ENCODE measurements at places on chromosomes 7 and 10.

- DNase-seq: no peak
These were observed 52.5 kb downstream of the NPY start for GRCh38 chr7:24336461-24336860.

- DNase-seq: no peak
These were observed 33.7 kb upstream of the TMEM26 start for GRCh38 chr10:61486738-61487396.

- no peak for DNase-seq
These were observed 48.7 kb downstream of the ARMC3 start for GRCh38 chr10:22976534-22976933.

DNA sequence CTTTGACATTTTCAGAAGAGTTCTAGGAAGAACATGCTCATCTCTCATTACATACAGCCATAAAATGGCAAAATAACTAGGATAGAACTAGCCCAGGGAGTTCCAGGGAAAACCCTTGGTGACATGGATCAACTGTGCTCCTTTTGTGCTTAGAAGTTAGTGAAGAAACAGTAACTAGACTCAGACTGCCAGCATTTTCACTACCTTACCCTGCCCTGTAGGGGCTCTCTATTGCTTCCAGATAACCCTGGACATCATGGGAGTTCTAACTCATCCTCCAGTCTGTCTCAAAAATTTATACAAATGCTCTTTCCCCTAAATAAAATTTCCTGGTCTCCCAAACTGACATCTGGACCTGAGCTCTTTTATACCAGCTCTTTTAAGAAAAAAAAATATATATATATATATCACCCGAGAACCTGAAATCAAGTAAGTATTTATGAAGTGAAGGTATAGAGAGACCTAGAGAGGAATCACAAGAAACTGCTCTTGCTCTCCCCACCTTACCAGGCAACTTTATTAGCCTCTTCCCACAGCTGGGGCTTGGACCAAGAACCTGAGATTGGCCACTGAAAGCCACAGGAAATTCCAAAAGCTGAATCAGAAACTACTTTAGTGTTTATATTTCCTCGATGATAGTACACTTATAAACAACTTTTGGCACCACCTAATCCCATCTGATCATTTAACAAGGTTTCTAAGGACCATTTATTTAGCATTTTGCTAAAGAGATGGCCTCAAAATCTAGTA lies 101.4 kb downstream of the RELN start:
- no peak for DNase-seq

GRCh38 chr7:23449941-23450340 lies 20.4 kb downstream of the IGF2BP3 start:
- DNase-seq: no peak

DNA sequence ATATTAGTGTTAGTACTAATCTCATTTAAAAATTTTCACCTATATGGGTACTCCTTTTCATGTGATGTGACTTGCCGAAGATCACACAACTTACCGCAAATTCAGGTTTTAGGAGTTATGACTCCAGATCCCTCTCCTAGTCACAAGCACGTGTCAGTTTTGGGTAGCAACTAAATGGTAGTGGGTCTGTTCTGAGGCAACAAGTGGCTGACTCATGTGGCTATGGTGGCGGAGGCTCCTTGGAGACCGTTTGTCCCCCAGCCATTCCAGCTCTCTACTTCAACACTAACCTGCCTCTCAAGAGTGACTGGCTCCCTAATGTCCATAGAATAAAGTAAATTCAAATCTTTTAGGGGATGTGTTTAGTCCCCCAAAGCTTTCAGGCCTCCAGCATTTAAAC lies 39.5 kb downstream of the MRC1 start:
- DNase-seq: no peak

DNA sequence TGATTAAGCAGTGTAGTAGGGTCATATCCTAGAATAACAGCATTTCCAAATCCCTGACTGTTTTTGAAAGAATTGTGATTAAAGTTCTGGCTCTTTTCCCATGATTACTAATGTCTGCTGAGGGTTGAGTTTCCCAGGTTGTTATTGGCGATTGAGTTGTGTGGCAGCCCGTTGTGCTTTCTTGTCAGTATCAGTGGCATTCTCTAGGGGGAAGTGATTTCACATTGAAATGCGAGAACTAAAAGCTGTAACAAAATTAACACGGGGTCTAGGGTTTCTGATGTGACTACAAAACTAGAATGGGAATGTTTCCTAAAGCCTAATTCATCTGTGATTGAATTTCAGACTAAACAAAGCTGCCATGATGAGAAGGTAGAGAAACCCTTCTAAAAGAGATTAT lies 349.4 kb downstream of the EXOC4 start:
- DNase-seq: peak; percentile 14

- no peak for DNase-seq
These were observed 23.4 kb upstream of the RELN start for GRCh38 chr7:104012835-104013234.

DNA sequence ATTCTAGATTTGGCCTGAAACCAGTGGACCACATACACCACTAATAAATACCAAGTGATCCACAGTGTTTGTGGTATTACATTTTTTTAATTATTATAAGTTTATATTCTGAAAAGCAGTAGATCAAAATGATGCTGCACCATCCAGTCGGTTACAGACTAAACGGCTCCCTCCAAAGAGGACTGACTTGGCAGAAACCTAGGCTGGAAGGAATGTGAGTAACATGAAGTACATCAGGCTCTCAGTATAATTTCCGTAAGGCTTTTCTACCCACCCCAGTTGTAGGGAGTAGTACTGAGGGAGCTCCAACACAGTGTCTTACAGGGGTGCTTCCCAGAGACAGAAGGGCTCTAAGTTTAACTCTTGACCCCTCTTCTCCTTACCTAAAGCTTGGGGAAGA lies 119.5 kb downstream of the TRRAP start:
- no peak for DNase-seq

GRCh38 chr7:30915005-30915601 lies 3.5 kb downstream of the AQP1 start:
- DNase-seq: no peak

DNA sequence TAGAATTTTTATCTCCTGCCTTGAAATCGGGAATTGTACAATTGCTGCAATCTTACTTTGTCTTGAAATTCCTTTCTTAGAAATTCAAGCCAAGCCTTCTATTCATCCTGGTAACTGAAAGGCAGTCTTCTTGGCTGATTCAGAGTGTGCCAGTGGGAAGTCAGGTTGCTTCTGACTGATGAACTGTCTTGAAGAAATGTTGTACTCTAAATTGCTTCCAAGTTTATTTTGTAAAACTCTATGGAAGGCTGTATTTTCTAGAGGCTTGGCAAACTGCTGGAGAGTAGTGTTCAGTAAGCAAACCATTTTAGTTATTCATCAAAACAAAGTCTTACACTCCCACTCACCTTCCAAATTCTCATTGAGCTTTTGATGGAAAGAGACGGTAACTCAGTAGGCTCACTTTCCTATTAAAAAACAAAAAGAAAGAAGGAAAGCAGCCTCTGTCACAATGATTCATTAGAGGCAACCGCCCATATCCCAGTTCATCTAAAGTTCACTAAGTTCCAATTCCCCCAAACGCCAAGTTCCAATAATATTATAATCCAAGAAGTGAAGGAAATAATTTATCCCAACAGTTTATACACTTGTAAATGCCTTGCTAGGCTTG lies 187.9 kb upstream of the MALRD1 start:
- DNase-seq: no peak

- no peak for DNase-seq
These were observed 28.3 kb downstream of the BAG3 start for GRCh38 chr10:119679480-119679829.

DNA sequence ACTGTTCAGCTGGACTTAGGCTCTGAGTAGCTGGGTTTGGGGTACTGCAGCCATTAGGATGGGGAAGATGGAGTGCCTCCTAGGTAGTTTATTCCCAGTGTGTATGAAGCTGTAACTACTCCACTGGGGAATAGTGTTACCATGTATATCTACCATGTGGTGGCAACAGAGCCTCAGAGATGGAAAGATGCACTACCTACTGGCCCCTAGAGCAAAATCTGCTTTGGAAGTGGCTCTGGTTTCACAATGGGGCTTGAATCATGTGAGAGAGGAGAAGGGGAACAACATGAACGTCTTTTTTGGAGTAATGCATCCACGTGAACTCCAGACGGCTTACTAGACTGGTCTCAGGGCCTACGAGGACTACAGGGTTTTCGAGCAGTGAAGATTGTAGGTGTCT lies 167.3 kb downstream of the CALCR start:
- DNase-seq: no peak

DNA sequence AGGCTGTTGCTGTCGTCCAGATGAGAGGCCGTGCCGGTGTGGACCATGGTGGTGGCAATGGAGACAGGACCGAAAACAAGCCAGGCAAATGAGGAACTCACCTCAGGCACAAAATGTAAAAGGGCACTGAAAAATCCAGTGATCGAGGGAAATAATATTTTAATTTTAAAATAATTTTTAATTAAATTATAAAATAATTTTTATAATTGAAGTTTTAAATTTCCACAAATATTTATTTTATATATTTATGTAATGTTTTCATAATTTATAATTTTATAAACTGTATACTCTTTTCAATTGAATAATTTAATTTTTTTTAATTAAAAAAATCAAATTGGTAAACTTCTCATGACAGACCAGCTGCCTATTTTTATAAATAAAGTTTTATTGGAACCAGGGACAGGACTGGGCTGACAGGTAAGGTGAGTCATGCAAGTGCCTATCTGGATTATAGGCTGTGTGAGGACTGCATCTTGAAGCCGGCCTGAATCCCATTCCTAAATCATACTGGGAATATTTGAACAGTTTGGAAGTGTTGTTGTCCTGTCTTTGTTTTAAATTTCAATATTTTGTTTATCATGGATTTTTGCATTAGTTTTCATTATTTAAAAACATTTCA lies 15.6 kb downstream of the ACSM6 start:
- no peak for DNase-seq

GRCh38 chr10:75507469-75507868 lies 76.0 kb downstream of the LRMDA start:
- DNase-seq: no peak

DNA sequence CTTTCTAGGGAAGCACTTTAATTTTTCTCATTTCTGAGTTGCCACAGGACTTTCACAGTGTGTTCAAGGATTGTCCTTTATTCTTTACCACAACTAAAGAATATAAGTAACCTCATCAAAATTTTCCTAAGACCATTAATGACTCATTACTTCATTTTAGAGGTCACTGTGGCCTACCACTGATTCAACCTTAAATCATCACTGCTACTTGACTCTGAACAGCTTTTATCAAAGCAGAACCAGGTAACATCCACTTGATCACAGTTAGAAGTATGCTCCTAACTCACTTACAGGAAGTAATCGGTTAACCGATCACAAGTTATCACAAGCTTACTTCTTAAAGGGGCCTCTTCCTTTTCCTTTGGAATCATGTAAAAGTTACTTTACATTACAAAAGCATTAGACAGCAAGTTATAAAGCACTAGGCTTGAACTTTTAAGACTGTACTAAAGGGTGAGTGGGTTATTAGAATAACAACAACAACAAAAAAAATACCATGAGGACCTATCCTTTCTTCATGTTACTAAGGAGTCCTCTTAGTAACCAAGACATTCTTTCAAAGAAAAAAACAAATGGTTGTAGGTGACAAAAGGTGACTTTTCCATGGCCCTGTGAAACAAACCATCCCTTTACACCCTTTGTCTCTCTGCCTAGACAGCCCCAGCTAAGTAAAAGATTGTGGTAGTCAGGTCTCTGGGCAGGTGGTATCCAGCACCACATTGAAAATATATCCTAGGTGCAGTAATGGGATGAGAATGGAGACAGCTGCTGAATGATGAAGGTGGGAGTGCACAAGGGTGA lies 40.0 kb upstream of the PDK4 start:
- DNase-seq: no peak

DNA sequence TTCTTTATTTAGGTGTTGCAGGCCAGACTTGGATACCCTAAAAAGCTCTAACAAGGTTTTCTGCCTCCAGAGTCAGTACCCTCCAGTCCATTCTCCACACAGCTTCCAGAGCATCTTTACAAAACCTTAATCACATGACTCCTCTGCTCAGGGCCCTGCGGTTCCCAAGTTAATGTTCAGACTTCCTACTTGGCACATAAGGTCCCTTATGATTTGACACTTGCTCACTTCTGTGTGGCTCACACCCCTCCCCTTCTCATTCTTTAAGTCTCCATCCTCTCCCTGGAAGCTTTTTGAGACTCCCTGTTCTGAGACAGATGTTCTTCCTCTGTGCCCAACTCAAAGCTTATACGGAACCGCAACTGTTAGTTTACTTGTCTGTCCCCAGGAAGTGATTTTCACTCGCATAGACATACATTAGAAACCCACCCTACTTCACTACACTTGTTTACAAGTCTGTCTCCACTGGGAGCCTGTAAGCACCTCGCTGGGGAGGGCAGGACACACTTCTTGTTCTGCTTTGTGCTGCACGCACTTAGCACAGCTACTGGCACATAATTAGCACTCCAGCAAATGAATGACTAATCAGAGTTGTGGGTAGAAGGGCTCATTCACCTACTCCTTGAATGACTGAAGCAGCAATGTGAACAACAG lies 154.3 kb upstream of the LAMB4 start:
- no peak for DNase-seq

GRCh38 chr7:27083646-27084045 lies 12.2 kb downstream of the HOXA1 start:
- DNase-seq: no peak

GRCh38 chr7:87451187-87451586 lies 24.3 kb downstream of the ABCB4 start:
- no peak for DNase-seq

- DNase-seq: no peak
These were observed 15.1 kb upstream of the LIMK1 start for GRCh38 chr7:74068378-74069085.

DNA sequence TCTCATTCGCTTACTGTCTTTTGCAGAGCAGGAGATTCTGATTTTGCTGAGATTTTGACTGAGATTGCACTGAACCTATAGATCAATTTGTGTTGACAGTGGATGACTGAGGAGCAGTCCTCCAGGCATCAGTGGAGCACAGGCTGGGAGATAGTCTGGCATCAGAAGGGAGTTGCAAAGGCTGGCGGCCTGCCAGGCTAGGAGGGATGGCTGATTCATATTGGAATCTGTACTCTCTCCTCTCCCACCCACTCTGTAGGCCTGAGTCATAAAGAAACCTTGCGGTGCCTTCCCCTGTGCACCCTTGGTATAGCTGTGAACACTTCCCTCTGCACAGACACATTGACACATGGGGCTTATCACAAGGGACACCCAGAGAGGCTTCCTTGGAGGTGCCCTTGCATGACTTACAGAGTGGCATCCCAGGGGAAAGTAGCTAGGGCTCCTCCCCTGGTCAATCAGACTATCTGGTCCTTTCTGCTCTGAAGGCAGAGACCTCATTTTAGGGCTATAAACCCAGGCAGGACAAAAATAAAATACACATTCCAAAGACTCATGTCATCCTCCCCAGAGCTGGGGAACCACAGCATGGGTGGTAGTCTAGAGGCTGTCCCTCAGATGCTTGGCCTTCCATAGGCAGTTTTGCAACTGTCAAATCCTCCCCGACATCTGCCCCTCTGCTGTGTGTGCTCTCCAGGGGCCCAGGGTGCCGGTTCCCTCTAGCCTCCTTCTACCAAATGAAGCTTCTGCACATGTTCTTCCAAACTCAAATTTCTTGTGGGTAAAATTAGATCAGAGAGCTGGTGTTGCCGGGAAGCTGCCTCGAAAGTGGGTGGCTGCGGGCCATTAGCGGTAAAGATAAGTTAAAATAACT lies 37.4 kb upstream of the EEPD1 start:
- peak; percentile 86 for DNase-seq

Data from AG08396 (cell line).